Activated CD4-positive, alpha-beta T cell treated with anti-CD3 and anti-CD28 coated beads, Interleukin-2, amount 50 U/mL, for 24 hours (primary cell): ENCODE measurements at places on chromosomes 6 and 20.

GRCh38 chr6:149458196-149458595 is 26.6 kb downstream of the ZC3H12D start:
- no peak for DNase-seq

DNA sequence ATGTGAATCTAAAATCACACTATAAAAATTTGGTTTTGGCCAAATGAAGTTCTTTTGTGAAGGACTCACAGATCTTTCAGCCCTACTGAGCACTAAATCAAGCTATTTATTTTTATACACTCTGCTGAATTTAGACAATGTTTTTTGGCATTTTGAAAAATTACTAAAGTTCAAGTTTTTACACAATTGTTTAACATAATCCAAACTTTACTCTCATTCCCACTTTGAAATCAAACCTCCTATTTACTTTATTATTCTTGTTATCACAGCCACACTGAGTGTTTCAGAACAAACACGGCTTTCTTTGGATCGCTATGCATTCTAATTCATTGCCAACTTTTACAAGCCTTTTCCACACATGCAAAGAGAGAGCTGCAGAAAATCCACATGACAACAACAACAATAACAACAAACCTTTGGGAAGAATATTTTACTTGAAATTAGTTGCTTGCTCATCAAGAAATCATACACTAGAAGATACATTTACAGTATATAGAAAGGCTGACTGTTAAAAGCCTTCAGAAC is 49.1 kb upstream of the TMEM30A start:
- DNase-seq, result no peak

DNA sequence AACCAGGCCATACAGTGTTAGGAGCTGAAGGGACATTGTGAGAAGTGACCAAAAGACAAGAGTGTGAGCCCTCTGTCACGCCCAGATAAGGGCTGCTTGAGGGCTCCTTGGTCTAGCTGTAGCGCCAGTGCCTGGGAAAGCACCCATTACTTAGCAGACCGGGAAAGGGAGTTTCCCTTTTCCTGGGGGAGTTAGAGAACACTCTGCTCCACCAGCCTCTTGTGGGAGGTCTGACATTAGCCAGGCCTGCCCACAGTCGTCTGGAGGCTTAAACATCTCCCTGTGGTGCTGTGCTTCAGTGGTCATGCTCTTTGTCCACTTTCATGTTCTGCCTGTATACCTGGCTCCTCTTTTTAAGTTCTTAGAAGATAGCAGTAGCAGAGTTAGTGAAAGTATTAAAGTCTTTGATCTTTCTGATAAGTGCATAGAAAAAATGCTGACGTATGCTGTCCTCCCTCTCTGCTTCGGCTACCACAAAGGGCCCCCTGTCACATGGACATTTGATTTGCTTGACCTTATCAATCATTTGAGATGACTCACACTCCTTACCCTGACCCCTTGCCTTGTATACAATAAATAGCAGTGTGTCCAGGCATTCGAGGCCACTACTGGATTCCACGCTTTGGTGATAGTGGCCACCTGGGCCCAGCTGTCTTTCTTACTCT is 201.5 kb upstream of the ECI2 start:
- no peak for DNase-seq

- DNase-seq, result no peak
These were observed 915 bp downstream of the PRRC2A start for GRCh38 chr6:31621320-31621939.

GRCh38 chr20:49267327-49267726 is 10.5 kb downstream of the ZNFX1 start:
- DNase-seq, result no peak

DNA sequence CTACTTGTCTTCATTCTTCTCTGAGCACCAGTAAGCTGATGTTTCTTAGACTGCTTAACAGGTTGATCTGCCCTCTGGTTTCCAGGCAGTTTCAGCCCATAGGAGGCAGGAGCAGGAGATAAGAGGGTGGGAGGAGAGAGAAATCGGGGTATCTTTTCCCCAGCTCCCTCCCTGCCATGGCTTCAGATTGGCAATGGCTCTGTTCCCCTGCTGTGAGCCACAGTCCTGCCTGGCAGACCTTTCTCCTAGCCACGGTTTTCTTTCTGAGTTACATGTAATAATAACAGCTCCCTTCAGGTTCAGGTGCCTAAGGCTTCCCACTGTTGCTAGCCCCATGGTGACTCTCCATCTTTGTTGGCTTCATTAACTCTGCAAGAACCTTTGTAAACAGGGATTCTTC is 115.3 kb downstream of the CD83 start:
- no peak for DNase-seq

DNA sequence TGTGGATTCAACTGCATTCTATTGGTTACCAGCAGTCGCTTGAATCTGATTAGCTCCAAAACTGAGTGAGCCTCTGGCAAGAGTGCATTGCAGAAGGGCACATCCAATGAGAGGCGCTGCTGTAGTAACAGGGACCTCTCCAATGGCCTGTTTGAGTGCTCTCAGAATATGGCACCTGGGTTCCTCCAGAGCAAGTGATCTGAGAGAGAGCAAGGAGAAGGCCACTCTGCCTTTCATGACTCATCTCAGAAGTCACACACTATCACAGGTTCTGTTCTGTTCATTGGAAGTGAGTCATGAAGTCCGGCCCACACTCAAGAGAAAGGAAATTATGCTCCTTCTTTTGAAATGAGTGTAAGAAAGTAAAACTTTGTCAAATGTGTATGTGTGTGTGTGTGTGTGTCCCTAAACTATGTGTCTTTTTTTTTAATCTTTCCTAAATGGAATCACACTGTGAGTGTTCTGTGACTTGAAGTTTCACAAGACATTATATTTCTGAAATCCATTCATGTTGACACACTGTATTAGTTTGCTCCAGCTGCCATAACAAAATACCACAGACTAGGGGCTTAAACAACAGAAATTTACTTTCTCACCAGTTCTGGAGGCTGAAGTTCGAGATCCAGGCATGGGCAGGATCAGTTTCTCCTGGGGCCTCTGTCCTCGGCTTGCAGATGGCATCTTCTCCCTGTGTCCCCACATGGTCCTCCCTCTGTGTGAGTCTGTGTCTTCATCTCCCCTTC is 138.3 kb upstream of the CDYL start:
- peak; percentile 54 for DNase-seq

GRCh38 chr6:44074439-44074812 is 52.8 kb downstream of the MRPL14 start:
- peak; percentile 39 for DNase-seq

DNA sequence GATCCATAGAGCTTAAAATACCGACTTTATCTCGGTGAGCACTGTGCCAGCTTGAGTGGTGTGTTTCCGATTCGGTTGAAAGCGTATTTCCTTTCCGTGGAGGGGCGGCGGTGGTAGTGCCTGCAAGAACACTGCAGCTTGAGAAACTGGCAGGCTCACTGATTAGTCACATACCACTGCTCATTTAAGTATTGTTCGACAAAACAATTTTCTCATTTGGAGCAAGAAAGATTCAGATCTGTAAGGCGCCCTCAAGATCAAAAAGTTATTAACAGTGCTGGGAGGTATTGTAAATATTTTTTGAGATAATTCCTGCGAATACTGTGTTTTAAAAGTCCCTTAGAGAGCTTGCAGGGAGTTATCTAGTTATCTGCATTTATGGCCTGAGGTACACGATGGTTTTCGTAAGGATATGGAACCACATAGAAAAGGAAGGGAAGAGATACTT is 1.3 kb downstream of the MAPK14 start:
- DNase-seq, result peak; percentile 76
